Endodermal cell (in vitro differentiated cells): ENCODE measurements at places on chromosomes 5 and 9. TPM values are rescaled to one million over a fixed set of nuclear protein-coding genes. Genes with fewer than 3 reads are reported as not detected.

GRCh38 chr9:107636571-107637381, 147.2 kb upstream of the KLF4 start:
- H3K27ac ChIP-seq: no peak overlapping the region
- H3K27me3 ChIP-seq: peaks cover 60% of the 10 kb centered on the region
- no peak for DNase-seq

DNA sequence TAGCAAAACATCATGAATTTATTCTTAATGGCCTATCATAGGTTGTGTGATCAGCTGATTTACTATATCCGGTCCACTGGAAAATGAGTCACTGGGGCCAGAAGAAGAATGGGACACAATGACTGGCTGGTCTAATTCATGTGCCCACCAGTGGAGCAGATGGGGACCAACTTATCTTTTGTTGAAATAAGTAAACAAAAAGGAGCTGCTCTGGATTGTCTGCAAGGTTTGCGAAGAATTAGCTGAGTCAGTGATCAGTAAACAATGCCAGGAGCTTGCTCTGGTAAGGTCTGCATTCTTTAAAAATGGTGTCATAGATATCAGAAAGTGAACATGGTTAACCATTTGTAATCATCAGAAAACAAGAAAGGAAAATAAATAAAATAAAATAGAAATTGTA, 128.0 kb downstream of the RASEF start:
- no peaks in the 10 kb centered on the region for H3K4me1 ChIP-seq
- H3K4me3 ChIP-seq: no peak overlapping the region
- H3K36me3 ChIP-seq: no peaks in the 10 kb centered on the region
- H3K27ac ChIP-seq: no peak overlapping the region

GRCh38 chr5:149172261-149172660, 31.0 kb downstream of the ABLIM3 start:
- no peak for DNase-seq
- H3K27ac ChIP-seq: no peak overlapping the region
- H3K4me1 ChIP-seq: no peaks in the 10 kb centered on the region
- no peak overlapping the region for H3K4me3 ChIP-seq

- no peak for DNase-seq
- peak overlapping the region; percentile 93 for H3K27ac ChIP-seq
- peaks cover 5% of the 10 kb centered on the region for H3K4me1 ChIP-seq
- no peaks in the 10 kb centered on the region for H3K36me3 ChIP-seq
- H3K27me3 ChIP-seq: no peaks in the 10 kb centered on the region
Measured at GRCh38 chr9:13586587-13587374, 307.3 kb upstream of the MPDZ start.

GRCh38 chr9:125380406-125380805, 118.8 kb downstream of the GAPVD1 start:
- no peak overlapping the region for H3K27ac ChIP-seq
- H3K4me3 ChIP-seq: no peak overlapping the region
- no peaks in the 10 kb centered on the region for H3K4me1 ChIP-seq
- H3K27me3 ChIP-seq: no peaks in the 10 kb centered on the region
- DNase-seq: no peak

DNA sequence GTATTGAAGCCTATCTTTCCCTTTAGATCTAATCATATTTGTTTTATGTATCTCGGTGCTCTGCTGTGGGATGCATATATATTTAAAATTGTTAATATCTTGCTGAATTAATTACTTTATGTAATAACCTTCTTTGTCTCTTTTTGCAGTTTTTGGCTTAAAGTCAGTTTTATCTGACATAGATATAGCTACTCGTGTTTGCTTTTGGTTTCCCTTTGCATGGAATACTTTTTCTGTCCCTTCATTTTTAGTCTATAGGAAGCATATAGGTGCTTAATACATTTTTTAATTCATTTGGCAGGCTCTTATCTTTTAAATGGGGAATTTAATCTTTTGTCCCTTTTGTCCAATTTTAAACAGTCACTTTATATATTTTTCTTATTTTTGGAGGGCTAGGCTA, 360.6 kb upstream of the PRR16 start:
- H3K36me3 ChIP-seq: no peaks in the 10 kb centered on the region
- H3K27me3 ChIP-seq: no peaks in the 10 kb centered on the region
- H3K4me1 ChIP-seq: no peaks in the 10 kb centered on the region
- DNase-seq: no peak
- no peak overlapping the region for H3K27ac ChIP-seq

GRCh38 chr9:686321-686813, 155.1 kb upstream of the DMRT1 start:
- H3K27ac ChIP-seq: no peak overlapping the region
- peaks cover 10% of the 10 kb centered on the region for H3K36me3 ChIP-seq
- H3K27me3 ChIP-seq: no peaks in the 10 kb centered on the region
- no peak for DNase-seq
- no peak overlapping the region for H3K4me3 ChIP-seq

GRCh38 chr5:136729901-136730355, 364.6 kb upstream of the TRPC7 start:
- H3K36me3 ChIP-seq: no peaks in the 10 kb centered on the region
- no peaks in the 10 kb centered on the region for H3K4me1 ChIP-seq
- no peak overlapping the region for H3K27ac ChIP-seq

DNA sequence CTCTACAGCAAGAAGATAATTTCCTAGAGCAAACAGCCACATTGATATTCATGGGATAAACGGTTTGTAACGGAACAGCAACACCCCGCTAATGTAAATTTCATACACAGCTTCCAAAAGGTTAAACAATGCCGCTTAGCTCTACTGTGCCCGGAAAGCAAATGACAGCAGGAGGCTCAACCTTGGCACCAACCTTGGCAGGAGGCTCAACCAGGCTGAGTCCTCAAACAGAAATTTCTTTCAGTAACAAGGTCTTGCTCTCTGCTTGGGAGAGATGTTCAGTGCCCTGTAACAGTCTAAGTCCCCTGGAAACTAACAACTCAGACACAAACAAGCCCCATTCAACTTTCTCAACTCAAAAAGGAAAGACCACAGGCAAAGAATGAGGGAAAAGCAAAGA, 11.1 kb upstream of the PPP1R2B start:
- no peaks in the 10 kb centered on the region for H3K36me3 ChIP-seq
- no peak overlapping the region for H3K4me3 ChIP-seq
- DNase-seq: no peak
- H3K4me1 ChIP-seq: no peaks in the 10 kb centered on the region
- H3K27ac ChIP-seq: no peak overlapping the region
- no peaks in the 10 kb centered on the region for H3K27me3 ChIP-seq

DNA sequence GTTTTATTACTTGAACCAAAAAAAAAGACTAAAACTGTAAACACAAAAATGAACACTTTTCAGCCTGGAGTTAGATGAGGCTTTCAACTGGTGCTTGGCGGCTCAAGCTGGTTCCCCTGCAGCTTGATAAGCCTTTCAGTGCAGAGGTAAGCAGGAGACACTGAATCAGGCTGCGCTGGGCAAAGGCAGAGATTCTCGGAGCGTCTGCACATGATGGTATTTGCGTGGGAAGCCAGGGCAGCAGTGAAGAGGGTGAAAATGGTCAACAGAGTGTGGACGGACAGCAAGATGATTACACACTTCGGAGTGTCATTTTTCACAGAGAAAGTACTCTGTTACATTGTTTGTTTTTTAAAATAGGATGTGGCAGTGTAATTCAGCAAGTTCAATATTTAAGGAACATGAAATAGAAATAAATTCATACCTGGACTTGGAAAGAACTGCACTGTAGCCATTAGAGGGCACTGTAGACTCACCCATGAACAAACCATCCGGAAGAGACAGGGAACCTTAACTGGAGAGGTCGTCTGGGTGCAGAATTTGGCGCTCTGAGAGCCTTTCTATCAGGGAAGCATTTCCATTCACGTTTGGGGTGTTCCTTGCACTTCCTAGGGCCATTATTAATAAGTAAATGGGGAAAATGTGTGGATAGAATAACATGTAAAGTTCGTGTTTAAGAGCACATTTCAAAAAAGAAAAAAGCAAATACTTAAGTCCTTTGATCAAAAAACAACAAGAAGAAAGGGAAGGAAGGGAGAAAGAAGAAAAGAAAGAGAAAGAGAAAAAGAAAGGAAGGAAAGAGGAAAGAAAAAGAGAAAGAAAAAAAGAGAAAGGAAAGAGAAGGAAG, 69.8 kb downstream of the ICE1 start:
- no peak overlapping the region for H3K4me3 ChIP-seq
- DNase-seq: peak; percentile 70
- H3K27ac ChIP-seq: no peak overlapping the region
- H3K4me1 ChIP-seq: no peaks in the 10 kb centered on the region
- no peaks in the 10 kb centered on the region for H3K27me3 ChIP-seq

DNA sequence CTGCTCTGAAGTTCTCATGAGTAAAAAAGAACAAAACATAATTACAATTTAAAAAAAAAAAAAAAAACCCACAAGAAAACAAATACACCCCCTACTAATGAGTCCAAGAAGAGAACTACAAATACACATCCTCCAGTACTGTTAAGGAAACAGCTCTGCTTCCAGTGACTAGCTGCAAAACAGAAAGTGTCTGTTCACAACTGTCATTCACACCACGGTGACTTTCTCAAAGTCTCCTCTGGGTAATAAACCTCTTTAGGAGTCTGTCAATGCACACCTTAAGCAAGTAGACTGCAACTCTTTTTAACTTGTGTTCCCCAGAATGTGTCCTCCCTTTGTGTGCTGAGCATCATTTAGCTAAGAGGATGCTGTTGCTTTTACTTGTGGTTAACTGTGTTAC, 6.2 kb downstream of the REEP5 start:
- H3K27me3 ChIP-seq: no peaks in the 10 kb centered on the region
- H3K4me3 ChIP-seq: no peak overlapping the region
- peaks cover 4% of the 10 kb centered on the region for H3K4me1 ChIP-seq
- no peak overlapping the region for H3K27ac ChIP-seq
- peaks cover 50% of the 10 kb centered on the region for H3K36me3 ChIP-seq

PDE6A gene
- not detected in 2 replicates for total RNA-seq

STRBP gene
- 77.0 and 83.3 TPM in 2 replicates for total RNA-seq

SPINK4 gene
- 0.70 and 1.3 TPM in 2 replicates for total RNA-seq

ADGRV1 gene
- 86.0 and 117 TPM in 2 replicates for total RNA-seq

OR1J2 gene
- total RNA-seq: not detected in 2 replicates

CDC42SE2 gene
- total RNA-seq: 30.3 to 39.4 TPM (median 36.4 TPM) in 3 replicates

ZBED3 gene
- total RNA-seq: 4.5 and 5.3 TPM in 2 replicates
